ENCODE measurements at places on chromosomes 7 and 10.

- DNase-seq = no peak
Measured at GRCh38 chr7:144414815-144415214, 11.3 kb upstream of the NOBOX start.

GRCh38 chr10:103820101-103821062, 35.0 kb downstream of the SH3PXD2A start:
- peak; percentile 79 for DNase-seq

- no peak for DNase-seq
Measured at GRCh38 chr10:127989481-127990012, 82.6 kb downstream of the PTPRE start.

DNA sequence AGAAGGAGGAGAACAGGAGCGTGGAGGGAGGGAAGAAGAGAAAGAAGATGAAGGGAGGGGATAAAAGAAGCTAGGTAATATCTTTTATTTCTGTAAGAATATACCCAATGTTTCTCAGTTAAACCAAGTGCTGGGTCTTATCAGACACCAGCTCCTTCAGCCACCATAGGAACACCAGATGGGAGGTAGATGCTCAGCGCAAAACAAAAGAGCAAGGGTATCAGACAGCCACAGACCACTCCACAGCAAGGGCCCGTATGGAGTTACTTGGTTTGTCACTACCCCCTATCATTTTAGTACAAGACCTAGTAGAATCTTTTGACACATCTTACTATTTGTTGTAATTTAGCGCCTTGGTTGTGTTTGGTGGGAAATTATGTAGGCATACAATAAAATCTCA, 65.9 kb upstream of the FAM133B start:
- no peak for DNase-seq

DNA sequence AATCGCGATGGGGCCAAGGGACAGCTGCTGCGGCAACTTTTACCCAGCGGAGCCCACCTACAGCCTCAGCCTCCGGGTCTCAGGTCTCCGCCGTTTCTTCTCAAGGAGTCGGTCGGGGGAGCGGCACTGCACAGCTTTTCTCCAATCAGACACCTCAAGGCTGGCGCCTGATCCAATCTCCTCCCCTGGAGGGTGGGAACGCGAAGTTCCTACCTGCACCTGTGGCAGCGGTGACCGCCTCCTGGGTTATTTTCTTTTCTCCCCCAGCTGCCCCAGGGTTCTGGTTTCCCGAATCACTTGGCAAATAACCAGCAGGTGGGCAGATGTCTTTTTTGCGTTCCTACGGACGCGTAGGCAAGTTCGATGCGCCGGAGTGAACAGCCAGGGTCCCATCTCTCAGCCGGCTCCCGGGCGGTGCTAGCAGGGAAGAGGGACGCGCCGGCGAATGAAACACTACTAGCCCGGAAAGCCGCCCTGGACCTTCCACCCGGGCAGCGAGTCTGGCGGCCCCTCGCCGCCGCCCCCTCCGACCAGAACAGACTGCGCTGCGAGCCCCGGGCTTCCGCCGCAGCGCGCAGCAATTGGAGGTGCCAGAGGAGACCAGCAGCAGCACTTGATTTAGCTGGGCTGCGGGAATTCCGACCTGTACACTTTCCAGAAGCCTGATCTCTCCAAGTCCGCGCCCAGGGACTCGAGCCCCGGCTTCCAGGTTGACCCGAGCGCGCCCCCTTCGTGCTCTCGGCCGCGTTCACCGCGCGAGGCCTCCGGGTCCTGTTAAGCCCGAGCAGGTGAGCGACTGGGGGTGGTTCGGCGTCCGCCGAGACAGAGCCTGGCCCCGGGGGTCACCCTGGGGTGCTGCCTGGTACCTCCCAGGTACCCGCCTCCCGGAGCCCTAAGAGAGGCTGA, at the start of gene PRR15:
TSS of gene PRR15 (plus strand) at position 246 of the 906 bp plus-strand sequence. CDS start 2,495 bp downstream, outside the sequence.
- no peak for DNase-seq

DNA sequence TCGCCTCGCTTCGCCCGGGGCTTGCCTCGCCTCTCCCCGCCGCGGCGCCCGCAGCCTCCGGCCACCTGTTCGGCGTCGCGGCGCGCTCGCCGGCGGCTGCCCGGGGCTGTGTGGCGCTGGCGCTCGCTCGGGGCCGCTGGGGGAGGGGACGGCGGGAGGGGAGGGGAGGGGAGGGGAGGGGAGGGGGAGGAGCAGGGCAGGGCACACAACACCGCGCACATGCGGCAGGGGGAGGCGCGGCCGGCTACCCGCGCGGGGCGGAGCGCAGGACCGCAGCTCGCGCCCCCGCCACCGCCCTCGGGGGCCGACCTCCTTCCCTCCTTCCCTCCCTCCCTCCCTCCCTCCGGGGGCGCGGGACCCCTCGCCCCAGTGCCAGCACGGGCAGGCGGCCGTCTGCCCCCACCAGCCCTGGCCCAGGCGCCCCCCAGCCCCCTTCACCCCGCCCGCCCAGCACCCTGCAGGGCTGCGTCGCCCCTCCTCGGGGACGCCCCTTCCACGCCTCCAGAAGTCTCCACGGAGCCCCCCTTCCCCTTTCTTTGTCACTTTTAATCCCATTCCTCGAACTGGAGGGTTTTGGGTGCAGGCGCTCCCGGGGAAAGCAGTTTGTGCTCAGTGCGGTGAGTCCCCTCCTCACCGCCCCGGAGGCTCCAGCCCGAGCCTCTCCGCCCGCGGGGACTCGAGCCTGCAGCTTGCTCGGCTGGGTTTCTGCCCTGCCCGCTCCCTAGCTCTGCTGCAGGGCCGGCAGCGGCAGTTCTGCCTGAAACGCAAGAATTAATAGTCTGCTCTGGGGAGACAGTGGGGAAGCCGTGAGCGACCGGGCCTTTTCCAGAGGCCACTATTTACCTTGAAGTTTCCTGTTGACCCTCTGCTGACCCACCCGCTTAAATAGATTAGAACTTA, at the start of gene PARD3:
TSS of gene PARD3 (minus strand) at position 112 of the 900 bp plus-strand sequence. CDS start 301 bp downstream, outside the sequence.
- peak; percentile 59 for DNase-seq

DNA sequence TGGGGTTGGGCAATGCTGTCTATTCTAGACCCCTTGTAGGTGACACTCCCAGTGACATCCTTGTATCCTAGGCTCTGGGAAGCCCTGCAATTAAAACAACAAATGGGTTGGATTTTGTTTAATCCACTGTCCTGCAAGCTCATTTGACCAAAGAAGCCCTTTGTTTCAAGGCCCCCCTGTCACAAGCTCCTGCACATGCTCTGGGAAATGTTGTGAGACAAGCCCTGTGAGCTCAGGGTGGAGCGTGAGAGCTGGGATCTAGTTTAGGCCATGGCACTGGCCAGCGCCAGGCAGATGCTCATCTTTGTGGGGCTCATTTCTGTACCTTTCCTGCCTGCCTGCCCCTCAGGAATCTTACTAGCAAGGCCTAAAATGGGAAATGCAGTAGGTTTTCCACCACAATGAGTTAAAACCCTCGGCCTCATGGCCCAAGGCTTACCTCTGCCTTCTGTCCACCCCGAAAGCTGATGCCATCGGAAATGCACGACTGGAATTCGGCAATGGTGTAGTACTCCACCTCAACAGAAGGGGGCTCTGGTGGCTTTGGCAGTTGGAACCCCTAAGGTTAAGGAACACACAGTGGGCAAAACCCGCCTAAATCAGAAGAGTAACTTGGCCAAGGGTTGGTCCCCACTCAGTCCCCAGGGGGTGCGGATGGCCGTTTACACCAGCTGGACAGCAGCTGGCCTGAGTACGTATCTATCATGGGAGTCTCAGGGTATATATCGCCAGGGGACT, 112.0 kb downstream of the NEURL1 start:
- peak; percentile 30 for DNase-seq

DNA sequence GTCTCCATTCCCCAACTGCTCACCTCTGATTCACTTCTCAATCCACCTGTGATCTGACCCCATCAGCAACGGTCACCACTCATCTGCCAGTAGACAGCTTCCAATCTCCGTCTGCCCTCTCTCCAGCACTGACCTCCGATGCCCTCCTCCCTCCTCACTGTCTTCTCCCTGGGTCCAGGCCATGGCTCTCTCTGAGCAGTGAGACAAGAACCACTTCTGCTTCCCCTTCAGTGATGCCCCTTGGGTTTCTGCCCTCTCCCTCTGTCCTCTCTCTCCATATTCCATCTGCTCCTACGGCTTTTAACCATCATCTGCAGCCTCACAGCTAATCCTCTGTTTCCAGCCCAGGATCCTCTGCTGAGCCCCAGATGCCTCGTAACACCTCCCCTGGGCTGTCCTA, 55.5 kb upstream of the OPALIN start:
- no peak for DNase-seq

GRCh38 chr7:153524070-153524601, 528.1 kb upstream of the DPP6 start:
- no peak for DNase-seq

DNA sequence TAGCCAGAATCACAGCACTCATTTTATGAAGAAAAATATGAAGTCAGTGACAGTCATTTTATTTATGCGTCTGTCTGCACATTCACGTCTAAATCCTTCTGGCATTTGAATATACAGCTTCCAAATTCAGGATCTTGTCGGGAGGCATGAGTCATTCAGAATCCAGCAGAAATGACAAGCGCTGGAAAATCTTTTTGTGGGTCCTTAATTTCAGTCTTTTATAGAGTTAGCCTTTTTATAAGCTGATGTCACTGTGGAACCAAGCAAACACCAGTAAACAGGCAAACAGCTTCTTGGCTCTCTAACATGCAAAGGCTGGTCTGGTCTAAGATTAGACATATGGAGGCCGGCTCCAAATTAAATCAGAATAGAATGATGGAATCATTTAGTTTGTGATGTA, 388.2 kb upstream of the TEX47 start:
- DNase-seq = no peak

- no peak for DNase-seq
Measured at GRCh38 chr7:134188311-134188710, 61.2 kb downstream of the LRGUK start.

DNA sequence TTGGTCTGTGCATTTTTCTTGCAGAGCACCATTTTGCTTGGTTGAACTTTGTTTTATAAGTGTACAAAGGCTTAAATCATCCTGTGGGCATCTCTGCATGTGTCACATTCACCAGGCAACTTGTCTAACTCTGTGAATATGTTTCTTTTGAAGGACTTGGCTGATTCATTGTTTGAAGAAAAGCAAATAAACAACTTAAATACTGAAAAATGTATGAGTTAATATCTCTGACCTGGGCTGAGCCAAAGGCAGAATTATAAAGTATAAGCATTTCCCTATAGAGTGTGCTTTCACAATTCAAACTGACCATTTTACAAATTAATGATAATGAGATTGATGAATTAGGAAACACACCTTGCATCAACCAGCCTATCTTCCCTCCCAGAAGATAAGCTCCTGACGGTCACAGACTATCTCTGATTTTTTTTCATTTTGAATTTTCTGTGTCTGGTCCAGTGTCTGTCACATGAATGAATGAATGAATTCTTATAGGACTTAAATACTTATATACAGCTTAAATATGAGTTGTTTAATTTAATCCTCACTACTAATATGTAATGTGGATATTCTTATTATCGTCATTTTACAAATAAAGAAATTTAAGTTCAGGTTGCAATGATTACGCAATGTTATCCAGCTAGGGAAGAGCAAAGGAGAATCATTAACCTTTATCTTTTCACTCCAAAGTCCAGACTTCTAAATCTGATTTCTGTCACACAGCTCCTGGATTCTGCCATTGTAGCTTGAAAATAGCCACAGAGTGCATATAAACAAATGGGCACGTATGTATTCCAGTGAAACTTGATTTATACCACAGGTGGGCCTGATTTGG, 182.0 kb upstream of the PHYHIPL start:
- DNase-seq = no peak

DNA sequence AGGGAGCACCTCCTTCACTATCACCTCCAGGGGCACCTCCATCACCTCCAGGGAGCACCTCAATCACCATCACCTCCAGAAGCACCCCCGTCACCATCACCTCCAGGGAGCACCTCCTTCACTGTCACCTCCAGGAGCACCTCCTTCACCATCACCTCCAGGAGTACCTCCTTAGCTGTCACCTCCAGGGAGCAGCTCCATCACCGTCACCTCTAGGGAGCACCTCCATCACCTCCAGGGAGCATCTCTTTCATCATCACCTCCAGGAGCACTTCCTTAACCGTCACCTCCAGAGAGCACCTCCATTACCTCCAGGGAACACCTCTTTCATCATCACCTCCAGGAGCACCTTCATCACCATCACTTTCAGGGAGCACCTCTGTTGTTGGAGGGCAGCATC, 103.0 kb downstream of the DNAJB6 start:
- DNase-seq = no peak

GRCh38 chr7:46352004-46352954, 431.2 kb upstream of the IGFBP3 start:
- no peak for DNase-seq

- DNase-seq = no peak
Measured at GRCh38 chr7:95213148-95213547, 111.2 kb downstream of the PON1 start.

GRCh38 chr7:158740657-158741293, 36.2 kb upstream of the NCAPG2 start:
- no peak for DNase-seq

- DNase-seq = no peak
Measured at GRCh38 chr7:85464042-85464651, 277.3 kb upstream of the SEMA3D start.

GRCh38 chr7:96400518-96400917, 78.6 kb upstream of the SLC25A13 start:
- DNase-seq = no peak

GRCh38 chr7:138584696-138585095, 116.5 kb downstream of the SVOPL start:
- DNase-seq = no peak

GRCh38 chr10:131670341-131670740, 230.5 kb upstream of the PPP2R2D start:
- DNase-seq = no peak

All from left lung (tissue), 14 donors.